Bone marrow (tissue), 2 donors: ENCODE measurements at places on chromosomes 13 and 19.

- no peak for DNase-seq
Measured at GRCh38 chr19:54459282-54460229, 4.0 kb downstream of the LENG9 start.

GRCh38 chr13:52421216-52421615, 15.2 kb upstream of the THSD1 start:
- DNase-seq, result no peak

- DNase-seq, result peak; percentile 11
Measured at GRCh38 chr19:49224879-49225278, 67.3 kb downstream of the TRPM4 start.

GRCh38 chr13:51848674-51849073, 3.7 kb upstream of the TMEM272 start:
- no peak for DNase-seq

GRCh38 chr19:13844130-13844631, 32.8 kb upstream of the NANOS3 start:
- DNase-seq, result no peak
